ENCODE measurements at places on chromosomes 12 and 14. TPM values are rescaled to one million over a fixed set of nuclear protein-coding genes. Genes with fewer than 3 reads are reported as not detected.

The MIP gene
- not detected for total RNA-seq

The SLC6A15 gene
- total RNA-seq = 23.4 TPM

The TMEM119 gene
- total RNA-seq = 1.9 TPM

The SELPLG gene
- total RNA-seq = 2.8 TPM

The SIX1 gene
- total RNA-seq = 23.3 TPM

The KRT73 gene
- not detected for total RNA-seq
